ENCODE measurements at places on chromosomes 4 and X.

GRCh38 chr4:1194010-1194900 is 21.9 kb upstream of the SPON2 start:
- no peak for DNase-seq

GRCh38 chr4:47882228-47882627 is 32.2 kb downstream of the NFXL1 start:
- DNase-seq = no peak

DNA sequence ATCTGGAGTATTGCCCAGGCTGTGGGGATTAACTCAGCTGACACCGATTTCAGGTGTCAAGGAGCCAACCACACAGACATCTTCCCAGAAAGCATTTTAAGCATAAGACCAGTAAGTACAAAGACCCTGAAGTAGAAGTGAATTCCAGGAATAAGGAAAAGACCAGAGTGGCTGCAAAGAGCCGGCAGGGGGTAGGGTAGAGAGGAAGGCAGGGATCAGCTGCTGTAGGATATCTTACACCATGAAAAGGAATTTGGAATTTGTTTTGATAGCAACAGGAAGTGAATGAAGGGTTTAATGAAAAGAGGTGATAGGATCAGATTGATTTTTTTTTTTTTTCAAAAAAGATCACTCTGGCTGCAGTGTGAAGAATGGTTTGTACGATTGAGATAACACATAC is 113.6 kb upstream of the PPARGC1A start:
- DNase-seq = no peak

GRCh38 chr4:68433582-68433981 is 13.7 kb upstream of the TMPRSS11E start:
- no peak for DNase-seq

DNA sequence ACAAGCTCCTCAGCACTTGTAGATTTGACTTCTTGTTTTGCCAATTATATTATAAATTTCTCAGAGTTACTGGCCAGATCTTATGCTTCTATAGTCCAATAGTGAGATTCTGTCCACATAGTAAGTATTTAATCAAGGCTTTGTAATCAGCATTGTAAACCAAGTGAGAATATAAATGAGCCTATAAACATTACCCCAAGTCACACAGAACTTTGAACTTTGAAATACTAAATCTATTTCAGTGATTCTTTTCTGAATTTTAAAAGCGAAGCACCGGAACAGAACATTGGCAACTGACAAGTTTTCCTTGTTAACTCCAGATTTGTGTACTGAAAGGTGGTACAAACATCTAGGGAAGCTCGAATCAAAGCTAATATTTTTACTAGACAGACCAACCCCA is 37.2 kb downstream of the PPM1K start:
- DNase-seq = no peak

DNA sequence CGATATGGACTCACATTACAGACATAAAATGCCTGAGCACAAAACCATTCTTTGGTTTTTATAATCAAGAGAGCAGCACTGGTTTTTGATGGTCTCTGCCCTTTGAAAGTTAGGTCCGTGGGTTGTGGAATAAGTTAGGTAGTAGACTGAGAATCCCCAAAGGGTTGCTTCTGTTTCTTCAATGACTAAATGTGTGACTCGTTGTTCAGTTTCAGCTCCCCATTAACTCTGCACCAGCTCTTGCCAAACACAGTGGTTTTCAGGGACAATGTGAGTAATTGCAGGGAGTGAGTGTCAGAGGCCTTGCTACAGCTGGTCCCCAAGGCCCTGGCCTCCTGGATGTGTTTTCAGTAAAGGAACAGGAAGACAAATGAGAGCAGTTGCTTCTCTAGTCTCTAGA is 24.8 kb downstream of the SMIM20 start:
- DNase-seq = peak; percentile 32
